ENCODE measurements at places on chromosomes 16 and 17.
A peak's percentile ranks its signal among the peaks of the same experiment; 100 is the strongest.

DNA sequence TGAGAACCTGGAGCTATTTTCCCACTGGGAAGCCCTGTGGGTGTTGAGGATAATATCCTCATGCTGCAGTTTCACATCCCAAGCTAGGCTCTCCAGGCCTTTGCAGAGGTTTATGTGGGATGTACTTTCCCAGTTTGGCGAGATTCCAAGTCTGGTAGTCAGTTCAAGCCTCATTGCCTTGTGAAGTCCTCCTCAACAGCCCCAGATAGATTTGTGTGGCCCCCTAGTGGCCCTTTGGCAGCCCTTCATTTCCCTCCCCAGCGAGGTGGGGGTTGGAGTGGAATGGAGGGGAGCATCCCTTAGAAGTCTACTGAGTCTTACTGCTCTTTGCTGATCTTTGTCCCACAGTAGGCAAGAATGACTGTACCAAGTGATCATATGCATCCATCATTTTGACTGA lies 137.9 kb downstream of the CDH11 start:
- peak; percentile 5 for DNase-seq

GRCh38 chr17:57954397-57955182 lies 622 bp downstream of the CUEDC1 start:
- no peak for DNase-seq

GRCh38 chr16:482468-483185 lies 44.9 kb upstream of the CAPN15 start:
- no peak for DNase-seq

DNA sequence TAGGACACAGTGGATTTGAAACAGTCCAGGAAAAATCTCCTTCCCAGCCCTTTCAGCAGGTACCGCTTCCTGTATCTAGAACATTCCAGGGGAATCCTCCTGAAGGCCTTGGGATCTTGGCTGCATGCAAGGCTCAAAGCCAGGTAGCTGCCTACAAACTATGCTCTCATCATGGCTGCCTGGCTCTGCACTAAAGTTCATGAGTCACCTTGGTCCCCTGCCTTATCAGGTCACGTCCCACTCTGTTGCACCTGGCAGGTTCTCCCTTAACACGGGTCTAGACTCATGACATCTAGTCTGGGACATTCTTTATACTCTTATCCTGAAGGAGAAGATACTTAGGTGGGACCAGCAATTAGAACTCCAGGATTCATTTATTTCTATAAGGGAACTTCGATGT lies 15.8 kb downstream of the FA2H start:
- no peak for DNase-seq

GRCh38 chr16:83627996-83628395 lies 179.8 kb upstream of the HSBP1 start:
- DNase-seq, result no peak

- DNase-seq, result no peak
Observed at GRCh38 chr16:9114842-9115241, 23.4 kb downstream of the HAPSTR1 start.

DNA sequence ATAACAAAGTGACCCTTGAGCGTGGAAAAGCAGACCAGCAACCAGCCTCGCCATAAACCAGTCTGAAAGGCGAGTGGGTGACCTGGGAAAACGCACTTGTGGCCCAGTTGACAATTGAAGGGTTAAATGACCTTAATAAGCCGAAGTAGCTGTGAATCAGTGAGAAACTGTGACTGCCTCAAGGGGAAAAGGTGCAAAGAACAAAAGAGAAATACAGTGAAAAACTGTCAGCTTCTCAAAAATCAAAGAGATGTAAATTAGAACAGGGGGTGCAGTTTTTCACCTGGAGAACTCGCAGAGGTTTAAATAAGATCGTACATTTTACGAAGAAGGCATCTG lies 124.1 kb downstream of the CMIP start:
- DNase-seq, result no peak

Measured in epithelial cell of prostate (primary cell).